Activated T-cell treated with anti-CD3 and anti-CD28 coated beads for 4 hours (primary cell): ENCODE measurements at places on chromosomes 2 and 18.

DNA sequence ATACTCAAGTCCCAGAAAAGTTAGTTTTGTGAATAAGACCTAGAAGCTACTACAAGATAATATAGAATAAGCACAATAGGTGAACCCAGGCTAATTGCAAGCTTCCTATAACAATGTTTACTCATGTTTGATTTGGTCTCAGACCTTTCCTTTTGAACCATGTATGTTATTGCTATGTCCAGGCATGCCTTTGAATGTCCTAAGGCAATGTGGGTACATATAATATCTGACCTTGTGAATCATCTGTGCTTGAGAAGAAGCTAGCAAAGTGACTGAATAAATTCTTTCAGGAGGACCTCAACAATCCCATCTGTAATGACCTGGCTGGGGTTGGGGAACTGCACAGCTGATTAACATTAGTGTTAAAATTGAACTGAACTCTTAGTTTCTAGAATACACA lies 1285.9 kb upstream of the CELF4 start:
- DNase-seq = no peak

DNA sequence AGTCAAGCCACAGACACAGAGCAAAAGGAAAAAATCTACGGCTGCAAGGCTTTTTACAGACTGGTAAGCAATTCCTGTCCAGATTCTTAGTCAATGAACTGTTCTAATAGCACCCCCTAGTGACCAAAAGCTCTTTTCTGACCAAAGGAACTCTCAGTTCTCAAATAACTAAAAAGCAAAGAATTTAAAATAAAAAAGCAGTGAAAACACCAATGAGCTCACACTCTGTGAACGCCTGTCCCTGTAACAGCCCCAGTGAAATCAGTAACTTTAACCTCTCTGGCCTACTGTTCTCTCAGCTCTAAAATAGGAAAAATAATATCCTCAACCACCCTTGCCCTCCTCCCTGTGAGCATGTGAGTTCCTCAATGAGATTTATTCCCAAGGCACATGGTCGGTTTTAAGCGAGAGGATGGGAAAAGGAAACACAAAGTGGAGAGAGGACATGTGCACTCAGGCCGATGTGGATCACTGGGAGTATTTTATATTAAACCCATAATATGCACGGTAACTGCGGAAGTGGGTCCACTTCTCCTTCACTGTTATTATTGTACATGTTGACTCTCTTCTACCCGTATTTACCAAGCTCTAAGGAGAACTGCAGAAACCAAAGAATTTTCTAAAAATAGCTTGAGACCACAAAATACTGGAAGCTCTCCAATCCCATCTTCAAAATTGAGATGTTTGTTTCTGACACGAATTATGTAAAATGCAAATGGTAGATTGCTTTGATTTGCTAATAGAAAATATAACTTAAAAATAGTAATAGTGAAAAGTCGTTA lies 128.5 kb downstream of the STK39 start:
- DNase-seq = no peak

DNA sequence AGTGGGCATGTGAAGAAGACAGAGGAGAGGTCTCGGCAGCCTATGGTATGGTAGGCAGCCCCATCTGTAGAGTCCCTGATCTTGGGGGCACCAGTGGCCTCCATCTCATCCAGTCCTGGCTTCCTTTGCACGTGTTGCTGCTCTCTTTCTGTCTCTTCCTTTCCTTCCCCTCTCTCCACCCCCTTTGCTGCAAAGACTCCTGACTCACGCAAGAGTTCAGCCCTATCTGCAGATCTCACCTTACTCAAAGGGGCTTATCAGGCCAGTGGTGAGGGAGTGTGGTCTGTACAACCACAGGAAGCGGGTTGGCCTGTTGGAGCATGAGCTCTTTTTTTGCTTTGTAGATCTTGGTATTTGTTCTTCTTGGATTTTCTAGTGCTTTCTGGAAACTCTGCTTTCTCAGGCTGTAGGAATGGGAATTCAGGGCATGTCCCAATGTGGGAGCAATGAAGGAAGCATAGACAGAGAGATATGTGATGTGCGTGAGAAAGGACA lies 14.6 kb upstream of the NT5DC4 start:
- no peak for DNase-seq

DNA sequence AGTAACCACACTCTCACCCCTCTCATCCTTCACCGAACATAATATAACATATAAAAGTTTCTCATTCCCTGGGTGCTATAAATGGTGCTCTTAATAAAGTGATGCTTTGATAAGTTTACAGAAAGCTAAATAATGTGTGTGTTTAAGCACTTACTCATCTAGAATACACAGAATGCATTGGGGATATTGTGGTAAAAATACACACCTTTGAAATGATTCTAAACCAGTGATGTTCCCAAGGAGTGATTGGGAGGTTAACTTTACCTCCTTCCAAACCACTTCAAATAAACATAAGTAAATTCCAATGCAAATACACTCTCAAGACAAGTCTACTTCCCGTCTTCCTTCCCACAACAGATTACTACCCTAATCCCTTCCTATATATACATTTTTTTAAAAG lies 85.3 kb upstream of the TWSG1 start:
- no peak for DNase-seq

- DNase-seq = no peak
Observed at GRCh38 chr2:144586476-144586875, 66.6 kb upstream of the ZEB2 start.

- DNase-seq = no peak
Observed at GRCh38 chr2:39922679-39923405, 143.8 kb upstream of the THUMPD2 start.
